ENCODE measurements at places on chromosomes 2 and 18.

- no peak for DNase-seq
These were observed 455 bp downstream of the PREPL start for GRCh38 chr2:44360749-44361329.

GRCh38 chr2:106106622-106107508 is 87.2 kb downstream of the UXS1 start:
- no peak for DNase-seq

DNA sequence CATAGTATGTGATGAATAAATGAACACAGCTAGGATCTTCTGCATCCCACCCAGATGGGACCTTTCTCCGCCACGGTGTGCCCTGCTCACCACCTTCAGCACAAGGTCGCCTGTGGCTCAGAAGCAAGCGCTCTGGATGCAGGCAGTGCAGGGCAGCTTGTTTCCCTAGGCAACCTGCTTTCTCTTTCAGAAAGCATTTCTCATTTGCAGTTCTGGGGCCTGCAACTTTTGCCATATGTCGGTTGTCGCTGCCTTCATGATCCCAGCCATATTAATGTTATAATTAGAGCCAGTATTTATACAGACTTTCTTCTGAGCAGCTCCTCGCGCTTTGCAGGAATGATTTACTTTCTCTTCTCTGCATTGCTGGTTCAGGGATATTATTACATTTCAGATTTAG is 692.8 kb downstream of the RNF144A start:
- DNase-seq, result no peak

GRCh38 chr2:136613096-136613495 is 152.2 kb upstream of the THSD7B start:
- DNase-seq, result no peak

DNA sequence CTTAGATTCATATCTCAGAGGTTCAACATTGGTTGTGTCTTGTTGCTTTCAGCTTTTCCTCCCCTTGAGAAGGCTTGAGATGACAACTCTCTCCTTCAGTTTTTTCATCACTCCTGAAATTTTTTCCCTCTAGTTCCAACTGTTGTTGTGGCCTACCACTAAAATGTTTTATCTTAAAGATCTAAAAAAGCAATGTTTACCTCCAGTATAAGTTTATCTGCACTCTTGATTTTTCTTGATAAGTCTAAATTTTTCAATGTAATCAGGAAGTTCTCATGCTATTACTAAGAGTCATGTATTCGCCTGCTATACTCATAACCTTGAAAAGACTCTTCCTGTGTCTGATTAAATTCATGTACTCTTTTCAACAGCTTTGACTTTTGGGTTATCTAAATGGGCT is 366.3 kb upstream of the TFPI start:
- no peak for DNase-seq

- DNase-seq, result no peak
These were observed 76.2 kb upstream of the MYO3B start for GRCh38 chr2:170101789-170102188.

DNA sequence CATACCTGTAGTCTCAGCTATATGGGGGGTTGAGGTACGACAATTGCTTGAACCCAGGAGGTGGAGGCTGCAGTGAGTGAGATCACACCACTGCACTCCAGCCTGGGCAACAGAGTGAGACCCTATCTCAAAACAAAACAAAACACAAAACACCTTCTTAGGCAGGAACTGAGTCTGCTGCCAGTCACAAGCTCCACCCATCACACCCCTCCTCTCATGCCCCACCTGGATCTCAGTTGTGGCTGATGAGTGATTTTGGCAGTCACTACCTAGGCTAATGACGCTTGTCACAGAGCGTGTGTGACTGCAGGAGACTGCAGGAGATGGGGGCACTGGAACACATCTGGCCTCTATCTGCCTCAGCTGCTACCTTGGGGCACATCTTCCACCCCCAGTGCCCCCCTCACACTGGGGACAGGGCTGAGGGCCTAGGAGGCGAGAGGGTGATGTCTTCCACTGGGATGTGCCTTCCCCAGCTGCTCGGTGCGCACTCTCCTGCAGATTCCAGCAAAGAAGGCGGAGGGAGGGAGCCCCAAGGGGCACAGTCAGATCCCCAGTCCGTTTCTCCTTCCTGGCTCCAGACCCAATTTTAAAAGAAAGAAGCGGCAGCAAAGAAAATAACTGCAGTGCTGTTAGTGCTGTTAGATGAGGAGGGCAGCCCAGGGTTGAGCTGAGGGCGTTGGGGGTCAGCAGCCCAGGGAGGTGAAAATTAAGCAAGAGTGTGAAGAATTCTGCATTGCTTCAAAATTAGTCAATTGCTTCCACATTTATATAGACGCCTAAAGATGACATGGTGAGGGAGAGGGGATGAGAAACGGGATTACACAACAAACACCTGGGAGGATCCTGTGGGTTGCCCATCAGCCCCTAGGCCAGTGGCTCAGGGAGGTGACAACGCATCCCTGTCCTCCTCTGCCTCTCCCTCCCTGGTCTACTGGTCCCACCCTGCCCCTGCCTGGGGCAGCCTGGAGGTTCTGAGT is 143.6 kb upstream of the HAAO start:
- DNase-seq, result no peak

DNA sequence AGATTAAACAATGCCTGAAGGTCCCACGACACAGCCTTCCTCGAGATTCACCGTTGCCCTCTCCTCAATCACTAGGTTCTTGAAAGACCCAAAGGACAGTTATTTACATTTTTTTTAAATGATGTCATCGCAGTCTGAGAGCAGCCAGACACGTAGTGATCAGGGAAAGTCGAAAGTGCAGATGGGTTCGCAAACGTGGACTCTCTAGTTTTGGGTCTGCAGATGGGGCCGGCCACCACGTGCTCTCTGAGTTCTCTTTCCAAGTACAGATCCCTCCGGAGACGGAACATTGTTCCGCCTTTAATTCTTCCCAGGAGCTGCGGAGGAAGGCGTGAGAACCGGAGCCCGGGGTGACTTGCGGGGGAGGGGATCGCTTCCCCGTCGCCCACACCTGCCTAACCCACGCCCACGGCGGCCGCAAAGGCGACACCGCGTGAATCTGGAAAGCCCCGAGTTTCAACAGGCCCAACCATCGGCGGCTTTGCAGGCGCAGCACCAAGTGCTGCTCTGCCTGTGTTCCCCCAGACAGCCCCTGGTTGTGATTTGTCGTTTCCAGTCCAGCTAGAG is 54.3 kb downstream of the PKDCC start:
- DNase-seq, result no peak

GRCh38 chr2:176424746-176425145 is 155.5 kb downstream of the MTX2 start:
- no peak for DNase-seq

- peak; percentile 7 for DNase-seq
These were observed 273.3 kb upstream of the TCF4 start for GRCh38 chr18:55861266-55861665.

GRCh38 chr2:114123925-114124324 is 234.0 kb downstream of the ACTR3 start:
- no peak for DNase-seq

- no peak for DNase-seq
These were observed at the start of gene TMEM37 for GRCh38 chr2:119431155-119431975. TMEM37 (plus strand) TSS chr2:119431854; CDS start chr2:119431904, 50 bp downstream.

DNA sequence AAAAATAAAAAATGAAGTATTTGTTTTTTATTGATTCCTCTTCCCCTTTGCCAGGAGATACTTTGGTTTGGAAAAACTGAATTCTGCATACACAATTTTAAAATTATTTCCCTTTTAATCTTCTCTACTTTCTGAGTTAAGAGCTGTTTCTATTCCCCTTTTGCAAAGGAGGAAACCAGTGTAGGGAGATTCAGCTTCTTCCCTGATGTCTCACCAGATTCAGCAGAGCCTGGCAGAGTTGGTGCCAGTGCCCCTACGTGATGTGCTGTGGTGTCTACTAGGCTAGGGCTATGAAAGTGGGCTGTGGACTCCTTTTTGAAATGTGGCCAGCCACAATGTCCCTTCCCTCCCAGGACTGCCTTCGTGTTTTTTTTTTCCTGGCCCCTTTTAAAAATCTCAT is 2.4 kb downstream of the RPE start:
- no peak for DNase-seq

GRCh38 chr2:66925128-66925527 is 472.0 kb upstream of the ETAA1 start:
- no peak for DNase-seq

- no peak for DNase-seq
These were observed 26.3 kb downstream of the ATP8B1 start for GRCh38 chr18:57776767-57777166.

DNA sequence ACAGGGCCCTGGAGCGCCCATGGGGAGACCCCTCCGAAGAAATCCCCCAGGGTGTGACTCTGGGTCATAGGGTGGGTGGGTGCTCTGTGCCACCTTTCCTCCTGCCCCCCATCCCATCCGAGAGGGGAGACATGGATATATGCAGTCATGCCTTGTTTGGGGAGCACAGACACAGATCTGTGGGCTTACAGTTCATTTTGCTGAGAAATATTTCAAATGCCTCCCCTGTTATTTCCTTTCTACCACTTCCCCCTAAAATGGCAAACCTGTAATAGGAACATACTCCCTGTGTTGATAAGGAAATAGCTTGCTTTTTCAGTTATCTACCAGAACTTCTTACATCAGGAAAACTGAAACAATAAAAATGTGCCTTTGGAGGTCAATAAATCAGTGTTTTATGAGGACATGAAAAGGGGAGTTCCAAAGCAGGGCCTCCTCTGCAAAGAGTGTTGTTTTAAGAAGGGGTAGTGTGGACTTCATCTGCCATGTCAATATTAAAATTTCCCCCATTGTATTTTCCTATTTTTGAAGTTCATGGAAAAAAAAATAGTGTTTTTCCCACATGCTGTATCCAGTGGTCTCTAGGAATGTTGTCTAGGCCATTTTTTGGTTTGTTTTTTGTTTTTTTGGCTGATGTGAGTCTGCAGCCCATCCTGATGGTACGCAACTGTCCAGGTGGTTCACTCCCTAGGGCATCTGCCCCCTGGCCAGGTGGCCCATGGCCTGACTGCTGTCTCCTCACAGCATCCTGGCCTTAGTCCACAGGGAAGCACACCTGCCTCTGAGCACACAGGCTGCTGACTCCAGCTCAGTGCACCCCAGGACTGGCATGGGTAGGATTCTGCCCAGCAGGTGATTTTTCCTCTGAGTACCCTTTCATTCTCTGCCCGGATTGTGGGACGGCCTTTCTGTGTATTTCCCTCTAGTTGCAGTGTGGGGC is 3.7 kb downstream of the TNFRSF11A start:
- DNase-seq, result no peak

DNA sequence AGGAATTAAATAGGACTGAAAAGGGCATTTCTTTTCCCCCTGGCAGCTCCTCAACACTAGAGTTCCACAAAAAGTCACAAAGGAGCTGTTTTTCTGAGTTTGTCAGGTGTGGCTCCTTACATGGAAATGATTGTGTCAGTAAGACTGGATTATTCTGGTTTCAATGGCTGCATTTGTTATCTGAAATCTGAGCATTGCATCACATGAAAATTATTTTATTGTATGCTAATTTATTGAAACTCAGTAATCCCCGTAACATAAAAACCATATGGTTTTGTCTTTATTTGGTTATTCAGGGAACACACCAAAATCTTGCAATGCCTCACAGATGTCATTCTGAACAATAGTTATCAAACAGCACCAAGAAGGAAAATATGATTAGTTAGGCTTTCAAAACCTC is 439.7 kb upstream of the TNP1 start:
- DNase-seq, result no peak

DNA sequence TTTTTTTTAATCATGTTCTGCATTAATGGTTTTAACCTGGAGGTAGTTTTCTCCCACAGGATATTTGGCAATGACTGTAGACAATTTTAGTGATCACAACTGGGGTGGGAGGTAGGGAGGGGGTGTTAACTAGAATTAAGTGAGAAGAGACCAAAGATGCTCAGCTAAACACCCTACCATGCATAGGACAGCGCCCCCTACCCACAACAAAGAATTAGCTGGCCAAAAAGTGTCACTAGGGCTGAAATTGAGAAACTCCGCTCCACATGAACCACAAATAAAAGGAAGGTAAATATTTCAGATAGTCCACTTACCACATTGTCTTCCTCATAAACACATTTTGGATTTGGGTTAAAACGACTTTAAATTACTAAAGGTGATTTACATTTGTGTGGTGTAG is 942.6 kb downstream of the SUCLG1 start:
- no peak for DNase-seq

GRCh38 chr2:72153924-72154323 is 6.3 kb upstream of the CYP26B1 start:
- no peak for DNase-seq

Measured in Panc1 (cell line).